Activated CD4-positive, alpha-beta T cell treated with anti-CD3 and anti-CD28 coated beads for 1 hour (primary cell): ENCODE measurements at places on chromosomes 1 and 21.

DNA sequence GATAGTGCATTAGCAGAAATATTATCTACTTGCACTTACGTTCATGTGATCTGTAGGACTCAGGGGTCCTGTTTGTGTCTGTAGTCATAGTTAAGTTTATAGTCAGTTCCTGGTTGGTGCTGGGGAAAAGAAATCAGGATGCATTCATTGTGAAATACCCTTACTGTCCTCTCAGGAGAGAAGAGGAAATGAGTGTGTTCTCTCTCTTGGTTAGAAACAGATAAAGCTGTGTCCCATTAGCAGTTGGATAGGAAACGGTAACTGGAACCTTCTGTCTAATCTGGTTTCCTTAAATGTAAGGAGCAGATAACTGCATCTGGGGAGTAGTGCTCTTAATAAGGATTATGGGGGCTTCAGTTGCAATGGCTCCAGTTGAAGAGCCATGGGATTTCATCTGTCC is 8.9 kb downstream of the SDCCAG8 start:
- DNase-seq = no peak

DNA sequence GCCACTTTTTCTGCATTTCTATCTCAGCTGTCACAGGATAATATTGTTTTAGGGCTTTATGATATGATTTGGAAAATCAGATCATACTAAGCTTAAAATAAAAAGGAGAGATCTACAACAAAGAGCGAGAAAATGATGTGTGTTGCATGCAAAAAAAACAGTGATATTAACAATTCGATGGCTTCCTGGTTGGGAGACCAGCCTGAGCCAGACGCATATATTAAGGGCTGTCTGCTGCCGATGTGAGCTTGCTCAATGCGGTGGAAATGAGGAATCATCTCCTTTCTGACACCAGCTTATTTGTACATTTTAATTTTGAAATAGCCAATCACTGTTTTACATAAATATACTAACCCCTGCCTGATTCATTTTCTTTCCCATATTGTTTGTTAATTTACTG is 862.6 kb downstream of the USP25 start:
- DNase-seq = no peak

DNA sequence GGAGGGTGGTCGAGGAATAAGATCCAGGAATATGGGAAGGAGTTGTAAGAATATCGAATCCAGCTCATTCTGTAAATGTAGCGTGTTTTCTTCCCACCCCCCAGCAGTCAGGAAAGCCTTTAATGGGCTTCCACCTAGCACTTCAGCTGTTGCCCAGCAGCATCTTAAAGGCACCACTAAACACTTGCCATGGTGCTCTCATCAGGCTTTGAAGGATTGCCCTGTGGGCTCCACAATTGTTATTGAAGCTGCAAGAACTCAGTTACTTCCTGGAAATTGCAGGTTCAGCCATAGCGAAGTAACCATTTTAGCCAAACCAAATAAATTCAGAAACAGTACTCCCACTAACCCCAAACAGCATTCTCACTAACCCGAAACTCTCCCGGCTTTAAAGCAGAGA is 511.2 kb downstream of the PLPP3 start:
- DNase-seq = no peak

GRCh38 chr1:224183591-224184312 is 712 bp downstream of the DEGS1 start:
- DNase-seq = peak; percentile 40

GRCh38 chr1:20359451-20360330 is 69.0 kb downstream of the VWA5B1 start:
- no peak for DNase-seq

GRCh38 chr1:152972196-152972886 is 1.9 kb downstream of the SPRR4 start:
- no peak for DNase-seq

DNA sequence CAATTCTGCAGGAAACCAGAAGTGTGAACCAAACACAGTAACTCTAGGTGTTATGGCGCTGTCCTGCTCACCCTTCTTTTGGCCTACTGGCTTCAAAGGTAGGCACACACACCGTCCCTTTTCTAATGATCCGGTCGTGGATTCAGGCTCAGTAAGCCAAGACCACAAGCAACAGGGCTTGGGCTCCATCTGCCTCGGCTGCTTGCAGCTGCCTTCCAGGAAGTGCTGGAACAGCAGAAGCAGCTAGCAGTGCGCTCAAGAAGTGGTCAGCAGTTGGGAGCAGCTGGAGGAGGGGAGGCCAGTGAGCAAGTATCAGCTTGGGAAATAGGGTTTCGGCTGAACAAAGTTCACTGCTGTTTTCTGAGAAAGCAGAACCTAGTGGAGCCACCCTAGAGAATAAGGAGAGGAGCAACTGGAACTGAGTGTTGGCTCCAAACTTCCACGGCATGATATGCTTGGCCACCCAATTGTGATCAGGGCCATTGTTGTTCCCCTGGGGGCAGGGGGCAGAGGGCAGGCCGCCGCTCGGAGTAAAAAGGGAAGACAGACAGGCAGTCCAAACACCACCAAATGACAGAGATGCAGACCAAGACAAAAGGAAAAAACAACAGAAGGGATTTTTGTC is 173.4 kb downstream of the TOMM20 start:
- DNase-seq = no peak

DNA sequence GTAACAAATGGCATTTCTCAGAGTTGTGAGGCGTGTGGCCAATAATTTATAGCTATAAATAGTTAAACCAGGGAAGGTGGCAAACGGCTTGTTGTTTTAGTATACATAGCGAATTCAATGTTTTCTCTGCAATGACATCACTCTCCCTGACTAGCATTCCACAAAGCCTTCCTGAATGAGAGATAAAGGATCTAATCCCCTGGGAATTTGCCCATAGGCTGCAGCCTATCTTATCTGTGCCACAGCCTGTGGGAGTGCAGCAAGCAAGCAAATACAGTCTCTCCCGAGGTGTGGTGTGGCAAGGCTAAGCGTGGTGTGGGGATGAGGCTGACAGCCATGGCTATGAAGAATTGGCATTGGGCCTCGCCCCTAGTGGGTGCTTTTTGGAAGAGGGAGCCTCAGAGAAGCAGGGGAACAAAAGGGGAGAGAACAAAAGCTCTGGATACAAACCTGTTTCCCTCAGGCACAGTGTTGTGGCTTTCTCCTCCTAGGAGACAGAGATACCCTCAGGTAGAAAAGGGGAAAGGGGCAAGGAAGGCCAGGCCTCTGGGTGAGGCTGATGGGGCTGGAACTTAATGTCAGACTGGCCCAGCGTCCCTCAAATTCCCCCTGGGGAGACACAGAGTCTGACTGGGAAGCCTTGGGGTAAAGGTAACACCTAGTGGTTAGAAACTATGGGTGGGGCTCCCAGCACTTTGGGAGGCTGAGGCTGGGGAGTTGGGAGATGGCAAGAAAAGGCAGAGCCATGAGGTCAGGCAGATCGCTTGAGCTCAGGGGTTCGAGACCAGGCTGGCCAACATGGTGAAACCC is 8.9 kb downstream of the TAGLN2 start:
- no peak for DNase-seq

DNA sequence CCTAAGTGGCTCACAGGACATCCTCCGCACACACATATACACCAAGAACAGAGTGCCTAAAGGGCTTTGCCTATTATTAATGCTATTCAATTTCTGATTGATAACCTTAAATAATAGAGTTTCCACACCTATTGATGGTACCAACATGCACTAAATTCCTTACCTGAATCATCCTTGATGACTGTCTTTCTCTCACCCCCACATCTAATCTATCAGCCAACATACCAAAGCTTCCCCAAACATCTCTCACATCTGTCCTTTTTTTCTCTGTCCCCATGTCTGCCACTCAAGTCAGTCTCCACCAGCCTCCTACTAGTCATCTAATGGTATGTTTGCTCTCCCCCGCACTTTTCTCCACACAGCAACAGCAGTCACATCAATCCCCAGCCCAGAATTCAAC is 174.4 kb downstream of the DSCAM start:
- DNase-seq = no peak

DNA sequence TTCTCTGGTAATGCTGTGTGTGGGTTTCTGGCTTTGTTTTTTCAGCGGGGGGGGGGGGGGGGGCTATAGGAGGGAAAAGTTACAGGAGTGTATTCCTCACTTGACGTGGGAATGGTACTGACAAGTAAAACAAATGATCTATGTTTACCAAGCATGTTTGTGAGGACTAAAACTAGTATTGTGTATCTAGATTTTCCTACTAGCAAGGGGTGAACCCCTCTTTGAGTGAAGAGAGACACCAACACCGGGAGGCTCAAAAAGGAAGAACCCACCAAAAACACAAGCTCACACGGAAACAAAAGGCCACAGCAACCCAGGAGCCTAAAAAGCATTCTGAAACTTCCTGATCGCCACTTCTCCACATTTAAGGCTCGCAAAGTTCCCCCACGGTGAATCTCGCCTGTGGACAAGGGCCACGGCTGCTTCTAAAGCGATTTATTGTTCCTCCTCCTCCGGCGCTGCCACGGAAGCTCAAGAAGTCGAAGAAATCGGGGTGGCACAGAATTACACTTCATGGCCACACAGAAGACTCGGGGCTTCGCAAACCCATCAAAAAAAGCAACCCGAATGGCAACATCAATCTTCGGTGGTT is 703 bp downstream of the PUM1 start:
- peak; percentile 8 for DNase-seq

DNA sequence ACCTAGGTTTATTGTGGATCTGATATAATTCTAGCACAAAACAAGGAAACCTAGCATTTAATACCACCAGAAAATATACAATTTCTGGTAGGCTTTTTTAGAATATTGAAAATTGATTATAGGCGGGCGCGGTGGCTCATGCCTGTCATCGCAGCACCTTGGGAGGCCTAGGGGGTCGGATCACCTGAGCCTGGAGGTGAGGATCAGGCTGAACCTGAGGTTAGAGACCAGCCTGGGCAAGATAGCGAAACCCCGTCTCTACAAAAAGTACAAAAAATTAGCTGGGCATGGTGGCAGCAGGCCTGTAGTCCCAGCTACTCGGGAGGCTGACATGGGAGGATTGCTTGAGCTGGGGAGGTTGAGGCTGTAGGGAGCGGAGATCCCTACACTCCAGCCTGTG is 948 bp upstream of the COP1 start:
- no peak for DNase-seq
